NCI-H2029 (cell line): ENCODE measurements at places on chromosomes 6 and 20.
A peak's percentile ranks its signal among the peaks of the same experiment; 100 is the strongest.

GRCh38 chr6:36078159-36078558, 50.6 kb downstream of the MAPK14 start:
- DNase-seq: no peak

GRCh38 chr6:127547904-127548649, 28.9 kb upstream of the C6orf58 start:
- DNase-seq: no peak

GRCh38 chr6:140847262-140847645, 1285.5 kb upstream of the GJE1 start:
- no peak for DNase-seq

DNA sequence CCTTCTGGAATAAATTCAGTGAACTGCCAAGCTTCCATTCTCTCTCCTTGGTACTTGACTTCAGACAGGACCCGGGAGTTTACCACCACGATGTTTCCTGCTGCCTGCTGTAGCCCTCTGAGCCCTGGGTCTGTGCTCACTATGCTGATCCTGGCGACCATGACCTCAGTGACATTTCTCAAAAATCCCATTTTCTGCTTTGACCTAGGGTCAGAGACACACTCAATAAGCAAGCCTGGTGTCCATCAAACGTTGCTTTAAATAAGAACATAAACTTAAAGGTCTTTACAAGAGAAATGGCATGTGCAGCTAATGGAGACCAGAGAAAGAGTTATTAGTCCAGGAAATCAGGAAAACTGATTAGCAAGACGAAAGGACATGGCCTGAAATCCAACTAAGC, 509.7 kb upstream of the SULF2 start:
- DNase-seq: no peak

DNA sequence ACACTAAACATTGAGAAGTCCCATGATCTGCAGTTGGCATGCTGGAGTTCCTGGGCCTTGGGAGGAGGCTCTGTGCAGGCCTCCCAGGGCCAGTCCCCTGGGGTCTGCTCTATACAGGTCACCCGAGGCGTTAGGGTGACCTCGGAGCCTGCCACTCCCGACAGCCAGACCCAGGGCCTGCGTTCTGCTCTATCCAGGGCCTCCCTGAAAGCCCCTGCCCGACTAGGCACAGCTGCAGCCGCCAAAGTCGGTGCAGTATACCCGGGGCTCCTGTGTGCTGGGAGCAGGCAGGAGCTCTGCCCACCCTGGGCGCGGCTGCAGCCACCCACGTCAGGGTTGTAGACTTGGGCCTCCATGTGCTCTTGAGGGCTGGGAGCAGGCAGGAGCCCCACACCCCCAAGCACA, 6.3 kb upstream of the OR14J1 start:
- DNase-seq: no peak

DNA sequence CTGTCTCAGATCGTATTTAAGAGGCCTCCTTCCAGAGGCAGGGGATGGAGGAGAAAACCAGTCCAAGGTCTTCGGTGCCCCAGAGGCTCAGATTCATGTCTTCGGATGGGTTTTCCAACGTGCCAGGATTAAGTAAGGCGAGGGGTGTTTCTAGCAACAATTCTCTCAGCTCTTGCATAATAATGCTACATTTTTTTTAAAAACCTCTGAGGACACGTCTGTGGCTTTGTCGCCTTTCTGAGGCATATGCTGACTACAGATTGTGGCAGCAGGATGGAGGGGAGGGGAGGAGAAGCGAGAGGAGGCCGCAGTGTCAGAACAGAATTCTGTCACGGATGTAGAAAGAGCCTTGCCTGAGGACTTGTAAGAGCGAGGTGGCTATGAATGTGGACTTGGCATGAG, 17.7 kb upstream of the CCDC167 start:
- no peak for DNase-seq

DNA sequence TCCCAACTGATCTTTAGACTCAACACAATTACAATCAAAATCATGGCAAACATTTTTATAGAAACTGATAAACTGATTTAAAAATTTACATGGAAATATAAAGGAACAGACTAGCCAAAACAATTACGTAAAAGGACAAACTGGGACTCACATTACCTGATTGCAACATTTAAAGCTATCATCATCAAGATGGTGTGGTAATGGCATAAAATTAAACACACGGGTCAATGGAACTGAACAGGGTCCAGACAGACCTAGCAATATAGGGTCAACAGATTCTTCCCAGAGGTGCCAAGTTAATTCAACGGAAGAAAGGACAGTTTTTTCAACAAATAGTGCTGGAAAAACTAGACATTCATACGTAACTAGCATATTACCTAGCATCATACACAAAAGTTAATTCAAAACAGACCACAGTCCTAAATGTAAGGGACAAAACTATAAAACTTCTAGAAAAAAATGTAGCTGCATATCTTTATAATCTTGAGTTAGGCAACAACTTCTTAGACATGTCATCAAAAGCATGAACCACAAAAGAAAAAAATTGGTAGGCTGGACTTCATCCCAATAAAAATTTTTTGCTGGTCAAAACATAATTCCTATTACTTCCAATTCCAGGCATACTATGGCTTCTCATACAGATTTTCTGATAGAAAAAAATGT, 147.4 kb upstream of the BEND6 start:
- no peak for DNase-seq

DNA sequence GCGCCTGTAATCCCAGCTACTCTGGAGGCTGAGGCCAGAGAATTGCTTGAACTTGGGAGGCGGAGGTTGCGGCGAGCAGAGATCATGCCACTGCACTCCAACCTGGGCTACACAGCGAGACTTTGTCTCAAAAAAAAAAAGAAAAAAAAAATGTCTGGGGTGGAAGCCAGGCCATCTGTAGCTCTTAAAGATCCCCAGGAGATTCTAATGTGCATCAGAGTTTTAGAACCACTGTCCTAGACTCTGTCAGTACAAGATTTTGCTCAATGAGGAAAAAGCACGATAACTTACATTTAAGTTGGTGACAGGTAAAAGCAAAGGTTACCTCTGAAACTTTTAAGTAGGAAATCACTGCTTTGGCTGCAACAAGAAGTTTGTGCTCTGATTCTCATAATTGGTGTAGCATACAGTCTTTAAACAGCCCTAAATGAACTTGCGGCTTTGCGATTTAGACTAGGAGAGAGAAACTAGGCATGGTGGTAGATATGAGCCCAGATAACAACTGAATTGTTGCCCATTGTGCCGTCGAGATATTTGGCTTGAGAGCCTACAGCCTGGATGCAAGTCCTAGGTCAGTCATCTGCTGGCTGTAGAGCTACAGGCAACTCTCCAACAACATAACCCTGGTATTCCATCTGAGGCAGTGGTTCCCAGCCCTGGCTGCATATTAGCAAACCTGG, 67.2 kb downstream of the BACH2 start:
- DNase-seq: no peak

DNA sequence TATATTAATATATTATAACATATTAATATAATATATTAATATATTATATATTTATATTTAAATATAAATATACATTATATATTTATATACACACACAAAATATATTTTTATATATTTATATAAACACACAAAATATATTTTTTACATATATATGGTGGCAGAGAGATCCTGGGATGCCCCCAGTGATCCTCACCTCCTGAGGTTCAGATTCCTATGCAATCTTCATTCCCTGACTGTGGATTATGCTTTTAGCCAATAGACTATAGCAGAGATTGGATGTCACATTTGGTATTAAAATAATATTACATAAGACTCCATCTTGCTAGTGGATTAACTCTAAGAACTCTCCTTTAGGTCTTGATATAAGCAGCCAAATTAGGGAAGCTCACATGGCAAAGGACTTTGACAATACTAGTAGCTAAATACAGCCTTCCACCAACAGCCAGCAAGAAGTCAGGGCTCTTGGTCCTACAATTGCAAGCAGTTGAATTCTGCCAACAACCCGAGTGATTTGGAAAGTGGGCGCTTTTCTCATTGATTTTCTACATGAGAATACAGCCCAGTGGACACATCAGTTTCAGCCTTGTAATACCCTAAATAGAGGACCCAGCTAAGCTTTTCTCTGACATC, 681.0 kb downstream of the C6orf118 start:
- DNase-seq: no peak

DNA sequence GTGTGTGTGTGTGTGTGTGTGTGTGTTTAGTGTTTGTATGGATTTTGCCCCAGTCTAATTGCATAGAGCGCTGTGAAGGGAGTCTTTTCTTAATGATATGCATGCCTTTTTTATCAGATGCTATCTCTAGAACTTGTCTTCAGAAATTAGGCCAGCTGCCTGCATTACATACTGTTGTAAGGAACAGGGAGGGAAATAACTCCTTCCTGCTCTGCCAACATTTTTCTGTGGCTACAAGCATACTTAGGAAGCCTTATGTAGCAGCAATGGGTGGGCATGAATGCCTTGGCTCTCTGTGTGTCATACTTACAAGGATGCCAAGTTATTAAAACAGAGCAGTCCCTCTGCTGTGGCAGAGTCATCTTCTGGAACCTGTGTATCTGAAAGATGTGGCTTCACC, 8.0 kb upstream of the COL21A1 start:
- DNase-seq: no peak

DNA sequence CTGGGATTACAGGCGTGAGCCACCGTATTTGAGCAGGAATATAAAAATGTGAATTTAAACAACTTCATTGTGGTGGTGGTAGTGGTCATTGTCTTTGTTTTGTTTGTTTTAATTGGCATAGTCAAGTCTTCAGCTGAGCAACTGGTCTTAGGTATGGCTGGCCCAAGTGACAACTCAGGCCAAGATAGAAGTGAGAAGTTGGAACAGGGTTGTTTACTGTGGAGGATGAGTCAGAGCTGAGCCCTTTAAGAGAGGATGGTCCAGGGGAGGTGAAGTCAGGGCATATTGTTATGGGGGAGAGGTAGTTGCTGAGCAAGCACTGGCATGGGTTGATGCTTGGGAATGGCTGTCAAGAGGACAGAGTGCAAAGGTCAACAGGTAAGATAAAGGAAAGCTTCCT, 308.2 kb downstream of the FARS2 start:
- DNase-seq: no peak

DNA sequence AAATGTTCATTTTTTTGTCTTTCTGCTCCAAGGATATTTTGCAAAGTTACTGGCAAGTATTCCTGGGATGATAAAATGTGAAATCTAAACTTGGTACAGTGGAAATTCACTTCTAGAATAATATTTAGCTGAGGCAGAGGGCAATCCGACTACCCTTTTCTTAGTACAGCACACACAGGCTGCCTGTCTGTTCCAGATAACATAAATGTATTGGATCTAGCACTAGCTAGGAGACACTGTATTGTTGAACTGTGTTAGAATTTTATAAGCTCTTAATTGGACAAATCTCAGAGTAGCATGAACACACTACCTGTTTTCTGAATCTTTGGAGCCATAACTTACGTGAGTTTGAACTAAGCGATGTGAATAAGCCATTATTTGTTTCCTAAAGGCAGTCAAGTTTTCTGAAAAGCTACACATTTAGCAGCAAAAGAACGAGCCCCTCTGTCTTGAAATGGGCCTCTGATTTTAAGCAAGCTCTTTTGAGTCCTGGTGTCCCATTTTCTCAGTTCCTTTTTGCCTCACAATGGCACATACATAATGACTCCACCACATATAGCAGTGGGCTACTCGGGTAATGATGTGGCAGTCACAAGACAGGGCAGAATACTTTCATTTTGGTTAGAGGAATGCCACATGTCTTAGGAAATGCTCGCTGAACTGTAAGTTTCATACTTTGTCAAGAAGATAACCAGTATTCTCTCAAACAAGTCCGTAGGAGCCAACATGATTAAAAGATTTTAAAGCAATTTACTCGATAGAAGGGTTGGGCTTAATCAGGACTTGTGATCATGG, 116.5 kb upstream of the ESR1 start:
- DNase-seq: no peak

GRCh38 chr6:24891004-24891403, 44.8 kb downstream of the RIPOR2 start:
- no peak for DNase-seq

- no peak for DNase-seq
Measured at GRCh38 chr6:2140438-2141128, 104.8 kb downstream of the GMDS start.

- DNase-seq: no peak
Measured at GRCh38 chr6:156413154-156413553, 364.0 kb upstream of the ARID1B start.

DNA sequence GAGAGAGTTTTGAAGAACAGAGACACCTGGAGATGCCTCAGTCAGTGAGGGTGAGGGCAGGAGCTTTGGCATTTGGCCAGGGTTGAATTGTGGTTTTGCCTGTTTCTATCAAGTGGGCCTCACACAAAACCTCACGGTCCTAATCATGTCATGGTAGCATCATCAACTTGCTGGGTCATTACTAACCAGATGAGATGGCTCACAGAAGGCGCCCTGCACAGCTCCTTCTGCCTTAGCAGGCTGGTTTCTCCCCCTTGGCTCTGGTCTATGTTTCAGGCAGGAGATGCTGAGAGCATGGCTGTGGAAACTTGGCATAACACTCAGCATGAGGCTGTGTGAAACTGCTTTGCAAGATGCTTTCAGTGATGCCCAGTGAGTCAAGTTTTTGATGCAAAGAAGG, 99.3 kb downstream of the LRRC1 start:
- DNase-seq: peak; percentile 78

DNA sequence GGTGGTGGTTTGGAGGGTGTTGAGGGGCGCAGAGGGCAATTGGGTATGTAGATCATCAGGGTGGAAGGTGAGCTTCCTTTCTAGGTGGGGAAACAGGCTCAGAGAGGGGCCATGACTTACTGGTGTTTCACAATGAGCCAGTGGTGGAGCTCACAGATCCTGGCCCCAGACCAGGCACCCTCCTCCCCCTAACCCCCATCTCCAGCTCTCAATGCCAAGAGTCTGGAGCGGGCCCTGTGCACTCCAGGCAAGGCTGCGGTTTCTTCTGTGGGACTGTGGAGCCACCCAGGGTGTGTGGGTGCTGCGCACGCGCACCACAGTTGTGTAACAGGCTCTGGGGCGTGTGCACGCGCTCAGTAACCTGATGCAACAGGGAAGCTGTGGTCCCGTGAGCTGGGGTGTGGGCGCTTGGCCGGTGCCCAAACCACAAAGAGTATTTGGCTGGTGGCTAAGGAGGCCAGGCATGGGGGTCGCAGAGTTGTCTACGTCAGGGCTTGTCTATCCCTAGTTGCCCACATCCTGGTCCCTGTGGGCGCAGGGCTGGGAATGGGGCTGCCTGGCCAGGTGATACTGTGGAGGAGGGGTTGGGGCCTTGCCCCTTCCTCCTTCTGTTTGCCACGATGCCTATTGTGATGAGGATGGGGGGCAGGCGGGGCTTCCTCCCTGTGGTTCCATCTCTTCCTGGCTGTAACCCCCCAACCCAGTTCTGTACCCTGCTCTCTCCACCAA, 37.5 kb upstream of the MRPS18A start:
- DNase-seq: peak; percentile 95

DNA sequence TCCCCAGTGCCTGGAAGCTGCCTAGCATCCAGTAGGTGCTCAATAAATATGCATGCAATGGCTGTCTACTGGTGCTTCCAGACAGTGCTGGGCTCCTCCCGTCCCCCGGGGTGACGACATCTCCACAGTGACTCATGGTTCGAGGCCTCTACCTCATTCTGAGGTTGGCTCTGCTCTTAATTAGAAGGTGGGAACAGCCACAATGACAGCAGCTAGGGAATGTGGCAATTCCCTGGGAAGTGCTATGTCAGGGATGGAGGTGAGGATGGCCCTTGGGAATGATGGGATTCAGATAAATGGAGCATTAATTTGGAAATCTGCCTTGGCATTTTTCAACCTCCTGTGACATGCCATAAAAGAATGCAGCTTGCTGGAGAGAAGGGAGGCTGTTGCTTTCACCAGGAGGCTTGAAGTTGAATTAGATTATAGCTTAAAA, 43.5 kb upstream of the NFATC2 start:
- DNase-seq: no peak
